ENCODE measurements at places on chromosomes 11 and 22.
A peak's percentile ranks its signal among the peaks of the same experiment; 100 is the strongest.

DNA sequence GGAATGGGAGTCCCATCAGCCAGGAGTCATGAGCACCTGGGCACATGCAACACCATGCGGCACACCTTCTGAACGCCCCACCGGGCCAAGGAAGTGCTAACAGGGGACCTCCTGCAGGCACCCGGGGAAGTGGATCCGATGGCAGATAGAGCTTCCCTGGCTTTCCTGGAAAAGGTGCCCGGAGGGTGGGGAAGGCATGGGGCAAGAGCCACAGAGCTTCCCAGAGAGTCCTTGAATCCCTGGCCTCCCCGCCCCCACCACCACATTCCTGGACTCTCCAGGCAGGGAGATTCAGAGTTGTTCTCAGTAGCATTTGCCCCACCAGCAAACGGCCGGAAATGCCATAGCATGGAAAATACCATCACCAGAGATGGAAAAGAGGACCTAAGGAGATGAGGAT, 8.3 kb downstream of the TRIM29 start:
- no peak for DNase-seq

DNA sequence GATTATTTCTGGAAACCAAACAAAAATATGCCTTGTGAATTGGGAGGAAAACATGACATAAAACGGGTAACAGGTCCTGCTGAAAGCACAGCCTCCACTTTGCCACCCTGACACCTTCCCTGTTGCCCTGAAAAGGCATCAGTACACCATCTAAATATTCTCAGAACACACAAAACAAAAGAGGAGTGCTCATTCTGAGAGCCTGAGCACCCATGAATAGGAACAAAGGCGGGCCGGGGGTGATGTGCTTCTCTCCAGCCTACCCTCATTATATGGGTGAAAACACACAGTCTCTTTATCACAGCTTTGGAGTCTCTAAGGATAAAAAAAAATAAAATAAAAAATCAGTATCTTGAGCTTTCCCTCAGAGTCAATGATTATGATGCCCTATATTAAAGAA, 19.7 kb downstream of the SCUBE2 start:
- no peak for DNase-seq

DNA sequence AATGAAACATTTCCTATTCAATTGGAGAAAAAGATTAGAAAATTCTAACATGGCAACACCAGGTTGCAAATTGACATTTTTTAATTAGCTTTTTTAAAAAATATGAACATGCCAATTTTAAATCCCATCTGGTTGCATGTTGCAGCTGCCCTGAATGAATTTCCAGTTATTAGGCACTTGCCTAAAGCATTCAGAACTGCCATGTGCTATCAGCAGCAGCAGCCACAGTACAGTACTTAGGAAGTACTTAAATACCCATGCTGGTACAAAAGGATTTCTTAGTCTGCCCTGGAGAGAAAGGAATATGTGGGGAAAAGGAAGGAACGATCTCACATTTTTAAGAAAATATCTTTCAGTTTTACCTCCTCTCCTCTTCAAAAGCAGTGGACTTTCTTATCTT, 46.2 kb downstream of the FAM168A start:
- no peak for DNase-seq

- no peak for DNase-seq
These were observed 1.8 kb downstream of the TPST2 start for GRCh38 chr22:26587991-26588613.

DNA sequence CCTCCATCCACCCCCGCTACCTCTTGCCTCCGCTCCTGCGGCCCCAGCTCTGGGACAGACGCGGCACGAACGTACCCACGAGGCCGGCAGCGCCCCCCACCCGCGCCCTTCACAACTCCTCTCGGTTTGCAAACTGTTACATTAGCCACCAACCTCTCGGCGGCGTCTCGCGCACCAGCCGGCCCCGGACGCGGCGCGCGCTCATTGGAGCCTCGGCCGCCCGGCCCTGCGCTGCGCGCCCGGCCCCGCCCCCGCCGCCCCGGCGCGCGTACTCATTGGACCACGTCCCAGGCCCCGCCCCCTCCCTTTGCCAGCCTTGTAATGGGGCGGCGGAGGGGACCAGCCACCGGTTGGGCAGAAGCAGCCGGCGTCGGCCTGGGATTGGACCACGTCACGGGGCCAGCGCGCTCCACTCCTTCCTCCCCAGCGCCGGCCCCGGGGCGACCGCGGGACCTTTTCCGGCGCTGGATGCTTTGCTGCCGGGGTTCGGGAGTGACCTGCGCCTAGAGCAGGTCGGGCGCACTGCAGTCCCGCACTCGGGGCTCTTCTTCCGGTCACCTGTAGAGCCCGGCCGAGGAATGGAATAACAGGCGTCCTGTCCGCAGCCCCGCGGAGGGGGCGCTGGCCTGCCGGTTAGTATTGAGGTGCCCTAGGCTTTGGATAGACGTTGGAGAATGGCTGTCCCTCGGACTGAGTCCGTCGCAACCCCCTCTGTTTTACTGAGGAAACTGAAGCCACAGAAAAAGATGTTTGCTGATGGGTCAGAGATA, at the start of gene HYOU1:
HYOU1 (minus strand) TSS at position 206 of the 770 bp plus-strand sequence. CDS start 1,045 bp downstream, outside the sequence.
- peak; percentile 99 for DNase-seq

DNA sequence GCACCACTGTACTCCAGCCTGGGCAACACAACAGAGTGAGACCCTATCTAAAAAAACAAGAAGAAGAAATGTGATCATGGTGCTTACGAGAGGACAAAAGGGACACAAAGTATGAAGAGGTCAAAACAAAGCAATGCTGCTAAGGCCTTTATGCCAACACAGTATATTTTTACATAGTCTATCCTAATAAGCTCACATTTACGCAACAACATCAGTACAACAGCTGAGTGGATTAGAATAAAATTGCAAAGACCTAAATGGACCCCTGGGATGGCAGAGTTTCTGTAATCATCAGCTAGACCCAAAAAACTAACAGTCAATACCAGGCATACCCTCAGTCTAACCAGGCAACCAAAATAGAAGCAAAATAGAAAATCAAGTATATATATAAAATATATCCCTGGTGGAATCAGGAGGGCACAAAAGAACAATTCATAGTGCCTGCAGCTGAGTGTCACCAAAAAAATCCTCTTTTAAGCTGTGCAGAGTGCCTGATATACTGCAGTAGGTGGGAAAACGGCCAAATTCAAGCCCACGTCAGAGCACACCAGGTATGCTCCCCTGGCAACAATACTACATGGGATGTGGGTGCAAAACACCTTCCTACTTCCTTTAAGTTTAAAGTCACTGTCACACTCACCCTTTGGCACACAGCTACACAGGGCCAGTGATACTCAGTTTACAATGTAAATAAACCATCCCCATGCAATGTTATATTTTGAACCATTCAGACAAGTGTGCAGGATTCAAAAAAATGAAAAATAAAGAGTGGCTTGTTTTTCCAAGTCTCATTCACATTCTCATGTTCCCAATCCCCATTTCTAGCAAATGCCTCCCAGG, 57.8 kb downstream of the RBFOX2 start:
- no peak for DNase-seq

DNA sequence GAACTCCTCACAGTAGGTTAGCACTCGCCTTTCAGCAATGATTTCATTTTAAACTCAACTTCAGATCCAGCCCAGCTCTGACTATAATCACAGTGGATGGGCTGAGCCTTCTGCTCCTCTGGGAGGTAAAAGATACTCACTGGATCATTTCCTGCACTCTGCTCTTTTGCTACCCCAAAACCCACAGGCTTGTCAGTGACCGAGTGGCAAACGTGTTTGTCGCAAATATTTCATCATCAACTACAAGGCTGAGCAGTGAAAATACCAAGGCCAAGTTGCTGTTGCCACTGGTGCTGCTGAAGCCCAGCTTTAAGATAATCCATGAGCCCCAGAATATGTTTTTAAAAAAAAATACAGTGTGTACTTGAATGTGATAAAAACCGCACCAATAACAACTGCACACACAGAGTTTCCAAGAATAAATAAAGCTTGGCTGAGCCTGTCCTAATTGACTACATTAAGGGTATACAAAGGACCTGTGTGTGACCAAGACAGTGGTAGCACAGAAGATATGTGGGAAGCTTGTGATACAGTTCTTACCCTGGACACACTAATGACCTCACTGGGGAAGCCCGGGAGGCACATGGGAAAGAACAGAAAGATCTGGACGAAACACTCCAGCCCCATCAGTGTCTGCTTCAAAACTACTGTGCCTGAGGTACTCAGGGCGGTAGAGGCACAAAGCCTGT, 41.3 kb downstream of the ABTB2 start:
- DNase-seq, result no peak

DNA sequence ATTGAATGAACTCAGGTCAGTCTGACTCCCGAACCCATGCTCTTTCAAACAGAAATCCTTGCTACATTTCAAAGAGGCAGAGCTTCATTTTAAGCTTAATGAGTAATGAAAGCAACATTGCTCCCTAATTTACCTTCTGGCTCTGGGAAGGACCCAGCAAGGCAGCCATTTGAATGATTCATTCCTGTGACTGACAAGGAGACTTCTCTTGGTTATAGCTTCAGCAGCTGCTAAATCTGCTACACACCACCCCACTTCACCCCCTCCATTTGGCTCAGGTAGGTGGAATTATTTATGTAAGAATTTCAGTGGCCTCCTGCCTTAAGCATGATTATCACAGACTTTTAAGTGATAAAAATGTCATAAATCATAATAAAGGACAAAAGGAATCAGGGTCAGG, 117.7 kb downstream of the KCNC1 start:
- DNase-seq, result no peak

GRCh38 chr11:128471138-128471661, 116.2 kb downstream of the ETS1 start:
- no peak for DNase-seq

Measured in cerebellum (tissue), 4 donors.